ENCODE measurements at places on chromosomes 4 and X. TPM values are rescaled to one million over a fixed set of nuclear protein-coding genes. Genes with fewer than 3 reads are reported as not detected.

DNA sequence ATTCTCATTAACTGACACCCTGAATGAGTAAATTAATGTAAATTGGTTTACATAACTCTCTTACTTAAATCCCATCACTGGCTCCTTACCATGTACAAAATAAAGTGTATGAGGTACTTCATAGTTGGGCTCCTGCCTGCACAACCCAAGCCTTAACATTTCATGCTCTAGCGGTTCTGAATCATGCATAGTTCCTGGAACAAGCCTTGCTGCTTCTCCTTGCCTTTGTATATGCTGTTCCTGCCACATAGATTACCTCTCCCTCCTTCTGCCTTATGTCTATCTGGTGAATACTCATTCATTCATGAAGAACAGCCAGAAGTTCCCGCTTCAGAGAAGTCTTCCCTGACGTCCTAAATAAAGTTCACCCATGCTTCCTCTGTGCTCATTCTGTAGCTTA lies 594.7 kb downstream of the SMARCA1 start:
- no peak for DNase-seq
- H3K27me3 ChIP-seq, result no peaks in the 10 kb centered on the region
- peaks cover 9% of the 10 kb centered on the region for H3K4me1 ChIP-seq
- H3K27ac ChIP-seq, result no peak overlapping the region
- H3K36me3 ChIP-seq, result no peaks in the 10 kb centered on the region
- H3K4me3 ChIP-seq, result no peak overlapping the region

- H3K4me3 ChIP-seq, result no peak overlapping the region
- no peaks in the 10 kb centered on the region for H3K36me3 ChIP-seq
- H3K27me3 ChIP-seq, result no peaks in the 10 kb centered on the region
- H3K27ac ChIP-seq, result no peak overlapping the region
Observed at GRCh38 chr4:33161202-33161601, 2441.0 kb downstream of the PCDH7 start.

GRCh38 chr4:118752551-118752950 lies 67.4 kb downstream of the METTL14 start:
- no peaks in the 10 kb centered on the region for H3K36me3 ChIP-seq
- H3K27me3 ChIP-seq, result no peaks in the 10 kb centered on the region
- DNase-seq, result no peak
- no peak overlapping the region for H3K4me3 ChIP-seq

GRCh38 chr4:77073106-77073809 lies 2.5 kb downstream of the CCNI start:
- H3K27ac ChIP-seq, result peak overlapping the region; percentile 99
- no peak for DNase-seq
- peaks cover 63% of the 10 kb centered on the region for H3K4me1 ChIP-seq
- H3K36me3 ChIP-seq, result no peaks in the 10 kb centered on the region
- H3K27me3 ChIP-seq, result no peaks in the 10 kb centered on the region
- H3K4me3 ChIP-seq, result peak overlapping the region; percentile 99

DNA sequence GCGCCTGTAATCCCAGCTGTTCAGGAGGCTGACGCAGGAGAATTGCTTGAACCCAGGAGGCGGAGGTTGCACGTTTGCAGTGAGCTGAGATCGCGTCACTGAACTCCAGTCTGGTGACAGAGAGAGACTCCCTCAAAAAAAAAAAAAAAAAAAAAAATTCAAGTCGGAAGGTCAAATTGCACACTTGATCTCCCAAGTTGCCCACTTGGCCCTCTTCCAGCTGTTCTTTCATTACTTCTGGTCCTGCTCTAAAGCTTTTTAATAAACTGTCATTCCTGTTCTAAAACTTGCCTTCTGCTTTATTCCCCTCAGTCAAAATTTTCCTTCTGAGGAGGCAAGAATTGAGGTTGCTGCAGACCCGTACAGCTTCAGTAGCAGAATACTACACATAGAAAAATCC lies 2358.0 kb downstream of the ARAP2 start:
- no peak overlapping the region for H3K27ac ChIP-seq
- no peak for DNase-seq
- H3K27me3 ChIP-seq, result no peaks in the 10 kb centered on the region

DNA sequence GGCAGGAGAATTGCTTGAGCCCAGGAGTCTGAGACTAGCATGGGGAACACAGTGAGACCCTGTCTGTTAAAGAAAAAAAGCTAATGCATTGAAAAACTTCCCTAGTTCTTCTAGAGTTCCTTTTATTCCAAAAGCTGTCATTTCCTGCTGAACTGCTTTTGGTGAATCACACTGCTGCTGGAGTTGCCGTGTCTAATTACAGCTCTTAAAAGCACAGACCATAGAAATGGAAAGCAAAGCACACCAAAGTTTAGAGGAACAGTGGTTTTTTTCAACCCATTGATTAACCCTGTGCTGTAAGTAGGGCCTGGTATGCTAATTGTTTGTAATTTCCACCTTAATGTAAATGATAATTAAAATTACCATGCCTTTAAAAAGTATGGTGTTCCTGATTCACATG lies 52.4 kb downstream of the SEPTIN11 start:
- H3K4me1 ChIP-seq, result peaks cover 11% of the 10 kb centered on the region
- H3K36me3 ChIP-seq, result no peaks in the 10 kb centered on the region
- H3K27ac ChIP-seq, result peak overlapping the region; percentile 3
- no peak overlapping the region for H3K4me3 ChIP-seq

DNA sequence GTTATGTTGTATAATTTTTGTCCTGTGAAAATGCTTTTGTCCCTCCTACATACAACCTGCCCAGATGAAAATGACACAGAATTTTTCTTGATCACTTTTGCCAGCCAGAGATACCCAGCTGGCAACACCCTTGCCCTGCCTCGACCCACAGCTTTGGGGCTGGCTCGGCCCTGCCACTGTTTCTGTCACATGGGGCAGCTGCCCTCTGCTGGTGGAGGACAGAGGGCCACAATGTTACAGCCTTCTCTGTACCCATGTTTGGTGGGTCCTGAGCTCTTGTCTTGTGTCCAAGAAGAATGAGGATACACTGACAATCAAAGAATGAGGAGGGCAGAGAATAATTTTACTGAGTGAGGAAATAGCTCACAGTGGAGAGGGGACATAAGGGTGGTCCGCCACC lies 31.1 kb downstream of the BMP15 start:
- peak; percentile 8 for DNase-seq
- H3K27me3 ChIP-seq, result no peaks in the 10 kb centered on the region
- no peaks in the 10 kb centered on the region for H3K36me3 ChIP-seq
- H3K4me3 ChIP-seq, result no peak overlapping the region
- H3K4me1 ChIP-seq, result no peaks in the 10 kb centered on the region

- peaks cover 33% of the 10 kb centered on the region for H3K4me1 ChIP-seq
- no peak for DNase-seq
- H3K27ac ChIP-seq, result peak overlapping the region; percentile 75
- H3K4me3 ChIP-seq, result no peak overlapping the region
- no peaks in the 10 kb centered on the region for H3K36me3 ChIP-seq
Observed at GRCh38 chr4:77148078-77148477, 8.9 kb upstream of the CCNG2 start.

GRCh38 chr4:156420623-156421022 lies 467.0 kb upstream of the CTSO start:
- no peaks in the 10 kb centered on the region for H3K36me3 ChIP-seq
- no peaks in the 10 kb centered on the region for H3K27me3 ChIP-seq
- no peak overlapping the region for H3K4me3 ChIP-seq

- H3K36me3 ChIP-seq, result no peaks in the 10 kb centered on the region
- no peaks in the 10 kb centered on the region for H3K27me3 ChIP-seq
- no peak overlapping the region for H3K27ac ChIP-seq
- DNase-seq, result no peak
- no peak overlapping the region for H3K4me3 ChIP-seq
Observed at GRCh38 chr4:14850455-14851097, 151.7 kb upstream of the CPEB2 start.

DNA sequence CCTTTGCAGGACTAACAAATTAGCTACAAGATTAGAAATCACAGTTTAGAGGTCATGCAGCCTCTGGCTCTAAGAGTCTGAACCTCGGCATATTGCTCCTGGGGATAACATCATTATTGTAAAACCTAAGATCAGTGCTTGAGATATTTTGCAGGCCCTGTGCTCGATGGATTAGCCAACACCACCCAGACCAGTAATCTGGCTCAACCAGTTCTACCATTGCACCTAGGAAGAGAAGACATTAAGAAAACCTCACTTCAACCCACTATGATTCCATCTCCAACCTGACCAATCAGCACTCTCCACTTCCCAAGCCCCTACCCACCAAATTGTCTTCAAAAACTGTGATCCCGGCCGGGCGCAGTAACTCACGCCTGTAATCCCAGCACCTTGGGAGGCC lies 43.6 kb downstream of the WFS1 start:
- H3K36me3 ChIP-seq, result no peaks in the 10 kb centered on the region
- no peak overlapping the region for H3K4me3 ChIP-seq
- peaks cover 18% of the 10 kb centered on the region for H3K27me3 ChIP-seq
- no peak overlapping the region for H3K27ac ChIP-seq
- DNase-seq, result no peak
- no peaks in the 10 kb centered on the region for H3K4me1 ChIP-seq

DNA sequence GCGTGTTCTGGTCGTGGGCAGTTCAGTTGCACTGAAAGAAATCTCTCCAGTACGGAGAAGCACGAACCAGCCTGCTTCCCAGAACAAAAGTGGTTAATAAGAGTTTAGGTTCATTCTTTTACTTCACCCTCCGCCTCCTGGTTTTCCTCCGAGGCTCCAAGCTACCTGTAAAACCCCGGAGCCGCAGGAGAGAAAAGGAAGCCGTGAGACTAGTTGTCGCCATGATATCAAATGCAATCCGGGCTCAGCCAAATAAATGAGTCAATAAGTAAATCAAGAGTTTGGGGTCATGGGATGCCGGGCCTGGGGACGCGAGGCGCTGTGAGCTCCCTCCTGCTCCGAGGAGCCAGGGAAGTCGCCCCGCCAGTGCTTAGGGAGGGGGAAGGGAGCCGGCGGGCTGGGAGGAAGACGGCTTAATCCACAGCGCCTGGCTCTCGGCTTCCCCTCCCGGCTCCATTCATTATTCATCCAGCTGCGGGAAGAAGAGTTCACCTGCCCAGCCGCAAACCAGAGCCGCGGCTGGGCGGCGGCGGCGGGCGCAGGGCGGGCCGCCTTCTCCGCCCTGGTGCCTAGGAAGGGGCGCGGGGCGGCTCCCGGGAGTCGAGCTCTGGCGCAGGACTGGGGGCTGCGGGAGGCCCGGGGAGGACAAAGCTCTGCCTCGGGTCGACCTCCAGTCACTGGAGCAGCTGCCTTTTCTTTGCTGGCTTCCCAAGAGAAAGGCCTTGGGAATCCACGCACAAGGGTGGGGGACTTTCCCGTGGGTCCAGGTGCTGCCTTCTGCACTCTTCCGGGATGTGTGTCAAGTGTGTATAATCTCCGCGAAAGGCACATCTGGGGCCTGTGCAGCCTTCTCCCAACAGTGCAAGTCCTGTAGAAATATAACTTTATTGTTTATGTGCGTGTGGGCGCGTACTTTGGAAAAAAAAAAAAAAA lies 1.7 kb downstream of the FRAS1 start:
- H3K27me3 ChIP-seq, result peaks cover 33% of the 10 kb centered on the region
- H3K4me1 ChIP-seq, result peaks cover 32% of the 10 kb centered on the region
- H3K4me3 ChIP-seq, result peak overlapping the region; percentile 44
- no peaks in the 10 kb centered on the region for H3K36me3 ChIP-seq
- peak overlapping the region; percentile 69 for H3K27ac ChIP-seq

GRCh38 chr4:169818063-169818679 lies 60.4 kb upstream of the HPF1 start:
- DNase-seq, result no peak
- H3K4me3 ChIP-seq, result no peak overlapping the region
- H3K36me3 ChIP-seq, result no peaks in the 10 kb centered on the region
- no peak overlapping the region for H3K27ac ChIP-seq

GRCh38 chr4:107467461-107467860 lies 252.6 kb downstream of the PAPSS1 start:
- H3K27ac ChIP-seq, result no peak overlapping the region
- H3K36me3 ChIP-seq, result no peaks in the 10 kb centered on the region
- no peaks in the 10 kb centered on the region for H3K27me3 ChIP-seq
- no peak for DNase-seq

The KIF4A gene
- 4.4 TPM for total RNA-seq

The S100G gene
- not detected for total RNA-seq

The NAP1L3 gene
- total RNA-seq, result not detected

The MAGEA2B gene
- not detected for total RNA-seq

The TBCK gene
- 82.7 TPM for total RNA-seq

The RHOH gene
- 4.1 TPM for total RNA-seq

The ZDHHC9 gene
- total RNA-seq, result 33.3 TPM

The AMOT gene
- total RNA-seq, result 7.0 TPM

The CFAP99 gene
- total RNA-seq, result 0.32 TPM
